ENCODE measurements at places on chromosomes 7 and 10.

- no peak for DNase-seq
Observed at GRCh38 chr10:131050162-131050766, 261.3 kb downstream of the TCERG1L start.

DNA sequence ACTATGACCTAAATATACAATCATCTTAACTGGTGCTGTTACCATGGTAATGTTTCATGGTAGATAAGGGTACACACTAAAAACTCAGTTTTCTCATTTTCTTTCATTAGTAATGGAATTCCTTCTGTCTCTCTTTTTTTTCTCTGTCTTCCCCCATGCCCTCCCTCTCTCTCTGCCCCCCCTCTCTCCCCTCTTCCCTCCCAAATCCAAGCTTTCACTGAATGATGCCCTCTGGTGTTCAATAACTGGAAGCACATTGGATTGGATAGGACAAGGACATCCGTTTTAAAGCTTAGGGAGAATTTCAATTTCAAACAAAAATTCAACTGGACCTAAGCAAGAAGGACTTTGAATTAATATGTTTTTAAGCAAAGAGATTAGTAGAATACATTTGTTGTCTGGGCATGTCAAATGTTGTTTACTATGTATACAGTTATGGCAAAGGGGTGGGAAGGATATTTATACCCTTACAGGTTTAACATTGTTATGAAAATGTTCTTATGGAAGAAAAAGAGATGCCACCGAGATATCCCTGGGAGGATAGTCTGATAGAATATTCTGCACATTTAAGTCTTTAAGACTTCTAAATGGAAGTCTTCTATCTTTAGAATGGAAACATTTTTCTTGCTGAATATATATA is 6.1 kb downstream of the CHRM2 start:
- no peak for DNase-seq

GRCh38 chr7:16098058-16098457 is 323.3 kb downstream of the CRPPA start:
- no peak for DNase-seq

DNA sequence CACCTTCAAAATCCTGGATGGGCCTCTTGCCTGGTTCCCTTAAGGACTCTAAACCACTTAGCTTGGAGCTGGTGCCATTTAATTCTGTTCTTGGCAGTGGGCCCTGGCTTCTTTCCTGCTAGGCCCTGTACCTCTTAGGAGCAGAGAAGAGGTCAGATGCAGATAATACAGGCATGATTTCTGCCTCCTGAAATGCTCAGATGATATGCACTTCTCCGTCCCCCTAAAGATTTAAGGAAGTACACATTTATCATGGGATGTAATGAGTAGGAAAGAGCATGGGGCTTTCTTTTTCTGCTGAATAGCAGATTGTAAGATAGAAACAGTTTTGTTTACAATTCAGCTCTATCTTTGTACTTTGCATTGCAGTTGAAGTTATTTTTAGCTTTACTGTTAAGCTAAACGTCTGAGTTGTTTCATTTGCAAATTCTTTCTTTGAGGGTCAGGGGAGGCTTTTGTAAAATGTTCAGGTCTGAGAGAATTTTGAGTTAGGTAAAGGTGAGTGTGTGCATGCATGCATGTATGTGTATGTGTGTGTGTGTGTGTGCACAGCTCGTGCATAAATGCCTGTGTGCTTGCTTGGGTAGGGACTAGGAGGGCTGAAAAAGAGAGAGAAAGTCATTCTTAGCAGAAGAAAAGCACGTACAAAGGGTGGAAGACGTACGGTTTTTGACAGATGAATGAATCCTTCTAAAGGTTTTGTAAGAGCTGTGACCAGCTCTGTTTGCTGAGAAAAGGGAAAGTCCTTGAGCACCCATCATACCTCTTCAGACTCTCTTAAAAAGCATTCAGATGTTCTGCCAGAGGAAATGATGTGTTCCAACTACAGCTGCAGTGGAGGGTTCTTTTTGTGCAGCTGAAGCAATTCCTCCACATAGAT is 364.2 kb downstream of the AUTS2 start:
- DNase-seq, result no peak

DNA sequence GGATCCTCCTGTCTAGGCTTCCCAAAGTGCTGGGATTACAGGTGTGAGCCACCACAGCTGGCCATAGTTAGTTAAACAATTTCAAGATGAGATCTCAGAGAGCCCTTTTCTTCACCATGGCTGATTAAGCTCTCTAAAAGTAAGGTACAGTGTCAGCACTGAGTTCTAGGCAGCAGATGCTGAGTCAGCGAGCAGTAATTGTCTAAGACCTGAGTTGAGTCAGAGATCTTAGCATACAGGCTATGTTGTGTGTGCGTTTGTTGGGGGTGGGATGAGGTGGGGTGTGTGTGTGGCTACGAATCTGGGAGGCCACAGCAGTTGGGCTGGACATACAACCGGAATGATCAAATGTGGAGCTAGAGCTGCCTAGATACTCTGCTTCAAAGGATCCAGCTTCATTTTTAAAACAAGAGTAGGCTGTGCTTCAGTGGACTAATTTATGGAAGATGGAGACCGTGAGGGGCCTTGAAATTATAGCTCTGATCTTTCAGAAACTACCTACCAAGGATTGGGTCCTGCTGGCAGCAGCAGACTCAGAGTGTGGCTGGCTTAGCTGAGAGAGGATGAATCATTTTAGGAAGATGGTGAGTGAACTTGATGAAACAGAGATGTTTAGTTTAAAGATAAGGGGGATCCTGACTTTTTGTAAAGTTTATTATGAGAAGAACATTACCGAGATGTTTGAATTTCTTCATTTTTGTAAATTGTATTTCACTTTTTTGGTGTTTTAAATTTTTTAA is 17.5 kb upstream of the MTPN start:
- no peak for DNase-seq

- DNase-seq, result peak; percentile 57
Observed at GRCh38 chr10:96043893-96044715, 721 bp downstream of the CCNJ start.

DNA sequence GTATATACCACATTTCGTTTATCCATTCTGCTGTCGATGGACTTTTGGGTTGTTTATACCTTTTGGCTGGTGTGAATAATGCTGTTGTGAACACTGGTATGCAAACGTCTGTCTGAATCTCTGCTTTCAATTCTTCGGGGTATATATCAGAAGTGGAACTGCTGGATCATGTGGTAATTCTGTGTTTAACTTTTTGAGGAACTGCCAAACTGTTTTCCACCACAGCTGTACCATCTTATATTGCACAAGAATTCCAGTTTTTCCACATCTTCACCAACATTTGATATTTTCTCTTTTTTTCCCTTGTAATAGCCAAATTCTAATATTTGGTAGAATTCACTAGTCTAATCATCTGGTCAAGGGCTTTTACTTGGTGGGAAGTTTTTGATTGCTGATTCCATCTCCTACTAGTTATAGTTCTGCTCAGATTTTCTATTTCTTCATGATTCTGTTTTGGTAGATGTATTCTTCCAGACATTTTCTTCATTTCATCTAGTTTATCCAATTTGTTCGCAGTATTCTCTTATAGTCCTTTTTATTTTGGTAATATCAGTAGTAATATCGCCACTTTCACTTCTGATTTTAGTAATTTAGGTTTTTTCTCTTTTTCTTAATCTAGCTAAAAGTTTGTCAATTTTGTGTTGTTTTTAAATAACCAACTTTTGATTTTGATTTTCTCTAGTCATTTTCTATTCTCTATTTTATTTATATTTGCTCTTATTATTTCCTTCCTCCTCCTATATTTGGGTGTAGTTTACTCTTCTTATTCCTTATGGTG is 271.2 kb downstream of the ZEB1 start:
- DNase-seq, result no peak

GRCh38 chr7:92813390-92814024 is 22.9 kb downstream of the CDK6 start:
- DNase-seq, result no peak

DNA sequence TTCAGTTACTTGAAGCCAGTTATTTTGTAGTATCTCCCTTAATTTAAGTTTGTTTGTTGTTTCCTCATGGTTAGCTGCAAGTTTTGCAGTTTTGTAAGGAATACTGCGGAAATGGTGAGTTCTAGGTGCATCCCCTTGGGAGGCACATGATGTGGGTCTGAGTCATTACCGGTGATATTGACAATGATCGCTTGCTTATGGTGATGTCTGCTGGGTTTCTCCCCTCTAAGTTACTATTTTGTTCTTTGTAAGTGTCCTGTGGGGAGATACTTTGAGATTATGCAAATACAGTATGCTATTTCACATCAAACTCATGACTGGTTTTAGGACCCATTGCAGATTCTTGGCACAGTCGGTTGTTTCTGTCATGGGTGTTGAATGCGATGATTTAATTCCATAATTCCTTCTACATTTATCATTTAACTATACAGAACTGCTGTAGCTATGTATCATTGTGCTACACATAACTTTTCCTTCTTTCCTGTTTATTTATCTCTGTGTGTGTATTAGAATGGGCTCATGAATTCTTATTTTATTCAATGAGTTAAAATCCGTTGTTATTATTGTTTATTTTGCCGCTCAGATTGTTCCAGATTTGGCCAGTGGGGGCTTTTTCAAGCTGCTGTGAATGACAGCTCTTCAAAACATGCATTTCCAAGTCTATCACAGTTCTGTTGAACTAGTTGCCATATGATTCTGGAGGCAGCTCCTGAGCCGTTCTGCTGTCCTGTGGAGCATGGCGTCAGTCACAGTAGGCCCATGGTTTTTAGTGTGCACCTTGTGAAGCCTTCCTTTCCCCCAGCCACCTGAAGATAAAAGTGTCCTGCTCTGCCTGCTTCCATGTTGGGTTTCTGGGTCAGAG is 18.4 kb downstream of the TSPAN14 start:
- DNase-seq, result no peak

DNA sequence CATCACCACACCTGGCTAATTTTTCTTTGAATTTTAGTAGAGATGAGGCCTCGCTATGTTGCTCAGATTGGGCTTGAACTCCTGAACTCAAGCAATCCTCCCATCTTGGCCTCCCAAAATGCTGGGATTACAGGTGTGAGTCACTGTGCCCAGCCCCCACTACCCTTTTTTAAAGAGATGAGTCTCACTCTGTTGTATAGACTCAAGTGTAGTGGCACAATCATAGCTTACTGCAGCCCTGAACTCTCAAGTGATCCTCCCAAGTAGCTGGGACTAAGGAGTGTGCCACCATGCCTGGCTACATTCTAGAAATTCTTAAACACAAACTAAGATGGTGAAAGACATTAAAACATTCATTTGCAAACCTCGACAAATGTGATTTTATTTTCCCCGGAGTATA is 12.6 kb downstream of the SYPL1 start:
- DNase-seq, result no peak

- no peak for DNase-seq
Observed at GRCh38 chr7:49852619-49853462, 79.4 kb downstream of the VWC2 start.

DNA sequence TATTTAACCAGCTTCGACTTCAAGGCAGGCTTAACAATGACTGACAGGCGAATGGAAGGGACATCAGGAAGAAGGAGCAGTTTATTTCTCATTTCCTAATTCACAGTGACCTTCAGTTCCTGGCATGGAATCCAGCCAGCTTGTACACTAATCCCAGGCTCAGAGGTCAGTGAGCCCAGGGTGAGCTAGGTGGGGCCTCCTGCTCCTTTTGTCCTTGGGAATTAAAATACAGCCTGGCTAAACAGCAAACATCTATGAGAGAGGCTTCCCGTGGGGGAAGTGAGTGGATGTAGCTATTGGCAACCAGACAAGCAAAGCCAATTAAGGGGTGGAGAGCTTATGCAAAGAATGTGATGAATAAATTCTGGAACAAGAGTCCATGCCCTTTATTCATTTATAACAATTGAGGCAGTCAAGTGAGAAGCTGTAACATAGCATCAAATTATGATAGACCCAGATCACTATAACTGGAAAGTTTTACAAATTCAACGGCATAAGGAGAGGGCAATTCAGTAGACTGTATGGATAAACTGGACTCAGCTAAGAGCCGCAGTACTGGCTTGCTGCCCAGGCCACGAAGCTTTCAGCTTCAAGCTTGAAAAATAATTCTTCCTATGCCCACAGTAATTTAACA is 57.1 kb downstream of the STK17A start:
- no peak for DNase-seq

DNA sequence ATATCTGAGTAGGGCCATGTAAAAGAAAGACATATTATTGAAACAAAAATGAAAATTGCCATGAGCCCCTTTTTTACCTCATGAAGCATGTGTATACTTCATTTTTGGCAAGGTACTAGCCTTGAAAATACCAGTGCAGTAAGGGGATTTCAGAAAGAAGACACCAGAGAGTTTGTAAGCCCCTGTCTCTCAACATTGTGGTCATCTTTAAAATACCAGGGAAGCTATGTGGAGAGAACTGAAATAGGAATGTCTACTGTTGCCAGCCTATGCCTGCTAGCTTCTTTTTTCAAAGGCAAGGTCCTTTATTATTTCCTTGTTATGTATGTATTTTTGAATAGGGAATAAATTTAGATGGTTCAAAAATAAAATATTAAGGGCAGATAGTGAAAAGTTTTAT is 57.8 kb downstream of the CASD1 start:
- no peak for DNase-seq

- DNase-seq, result no peak
Observed at GRCh38 chr10:20809631-20810030, 87.5 kb downstream of the NEBL start.

- DNase-seq, result no peak
Observed at GRCh38 chr10:88070080-88070880, 206.9 kb downstream of the PTEN start.

DNA sequence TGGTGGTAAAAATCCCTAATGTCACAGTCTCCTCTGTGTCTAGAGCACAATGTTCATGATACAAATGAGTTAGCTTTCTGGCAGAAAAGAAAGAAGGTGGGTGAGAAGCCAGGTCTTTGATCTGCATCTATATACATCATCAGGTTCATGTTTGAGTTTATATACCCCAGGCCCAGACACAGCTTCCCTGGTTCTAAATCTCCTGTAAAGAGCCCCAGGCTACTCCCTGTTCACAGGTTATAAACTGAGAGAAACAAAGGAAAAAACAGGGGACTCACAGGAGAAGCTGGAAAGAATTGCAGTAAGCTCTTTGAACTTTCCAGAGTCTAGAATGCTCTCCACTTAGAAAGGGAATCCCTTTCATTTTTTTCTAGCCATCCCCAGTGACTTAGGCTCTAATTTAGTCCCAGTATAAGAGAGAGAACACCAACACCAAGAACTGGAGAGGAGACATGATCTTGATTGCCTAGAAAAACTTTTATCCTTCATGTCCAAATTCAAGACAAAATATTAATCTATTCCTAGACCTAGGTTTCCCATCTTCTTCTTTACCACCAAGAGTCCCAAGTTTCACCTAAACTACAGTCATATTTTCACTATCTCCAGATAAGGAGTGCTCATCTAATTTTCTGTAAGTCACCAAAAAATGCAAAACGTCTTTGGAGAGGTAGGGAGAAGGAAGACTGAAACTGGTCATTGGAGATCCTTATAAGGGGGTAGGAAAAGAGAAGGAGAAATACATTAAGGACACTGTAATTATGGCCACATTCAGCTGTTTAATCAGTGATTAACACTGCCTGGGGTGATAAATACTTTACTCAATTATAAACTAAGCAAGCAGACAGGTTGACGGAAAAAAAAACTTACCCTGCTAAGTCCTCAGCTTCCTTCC is 469 bp downstream of the MSS51 start:
- DNase-seq, result no peak

GRCh38 chr7:4299431-4299830 is 382.7 kb upstream of the FOXK1 start:
- DNase-seq, result no peak

GRCh38 chr10:46556515-46557318 is at the start of gene GPRIN2:
GPRIN2 (minus strand) TSS chr10:46556658; CDS start chr10:46550736, 5,922 bp downstream.
- DNase-seq, result peak; percentile 15

- no peak for DNase-seq
Observed at GRCh38 chr7:93461350-93461749, 113.2 kb downstream of the CALCR start.
